ENCODE measurements at places on chromosomes 11 and 22.

DNA sequence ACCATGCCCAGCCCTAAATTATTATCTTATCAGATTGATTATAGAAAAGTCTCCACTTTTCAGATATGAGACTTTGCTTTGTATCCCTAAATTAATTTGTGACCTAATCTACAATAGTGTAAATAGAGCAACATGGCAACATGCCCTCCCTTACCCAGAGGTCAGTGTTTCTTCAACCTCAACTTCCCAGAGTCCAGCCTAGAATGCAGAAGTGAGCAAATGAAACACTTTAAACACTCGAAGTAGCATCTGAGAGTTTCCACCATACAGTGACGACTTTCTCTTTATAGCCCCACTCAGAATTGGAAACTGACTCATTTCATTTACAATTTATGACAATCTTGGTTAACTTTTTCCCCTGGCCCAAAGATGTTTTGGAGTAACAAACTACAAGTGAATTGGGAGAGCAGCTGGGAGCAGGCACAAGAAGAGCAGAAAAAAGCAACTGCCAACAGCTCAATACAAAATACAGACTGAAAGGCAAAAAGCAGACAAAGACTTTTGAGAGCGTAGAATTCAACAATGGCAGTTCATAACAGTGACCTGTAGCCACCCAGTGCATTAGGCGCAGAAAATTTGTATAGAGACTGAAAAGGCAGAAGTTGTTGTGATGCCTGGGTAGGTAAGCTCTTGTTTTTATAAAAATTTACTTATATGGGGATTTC is 10.1 kb upstream of the BLID start:
- no peak for DNase-seq

DNA sequence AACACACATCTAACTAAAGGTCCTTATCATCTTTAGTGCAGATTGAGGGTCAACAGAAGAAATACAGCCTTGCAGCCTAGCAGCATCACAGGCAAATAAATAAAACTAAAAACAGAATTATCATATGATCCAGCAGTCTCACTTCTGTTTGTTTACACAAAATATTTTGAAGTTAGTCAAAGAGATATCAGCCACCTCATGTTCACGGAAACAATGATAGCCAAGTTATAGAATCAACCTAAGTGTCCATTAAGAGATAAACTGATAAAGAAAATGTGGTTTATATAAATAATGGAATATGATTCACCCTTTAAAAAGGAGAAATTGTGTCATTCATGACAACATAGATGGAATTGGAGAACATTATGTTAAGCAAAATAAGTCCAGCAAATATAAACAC is 738.1 kb upstream of the CCDC90B start:
- DNase-seq = peak; percentile 43

- peak; percentile 6 for DNase-seq
These were observed 105.4 kb downstream of the PDE2A start for GRCh38 chr11:72568861-72569260.

GRCh38 chr11:12321217-12321937 is 56.0 kb upstream of the PARVA start:
- no peak for DNase-seq

DNA sequence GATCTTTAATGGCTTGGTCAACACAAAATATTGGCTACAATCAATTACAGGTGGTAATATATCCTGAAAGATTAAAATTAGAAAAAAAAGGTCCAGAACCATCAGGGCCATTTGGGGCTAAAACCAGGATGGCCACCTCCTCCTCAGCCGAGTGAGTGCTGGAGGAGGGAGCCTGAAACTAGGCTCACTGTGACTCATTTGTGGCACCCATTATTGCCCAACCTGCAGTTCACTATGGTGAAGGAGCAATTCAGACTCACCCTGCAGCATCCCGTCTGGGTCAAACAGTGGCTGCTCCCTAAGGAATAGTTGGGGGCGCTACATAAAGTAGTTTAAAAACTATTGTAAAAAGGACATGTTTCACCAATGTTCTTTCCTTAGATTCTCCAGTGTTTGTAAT is 60.7 kb downstream of the GLYATL1 start:
- no peak for DNase-seq

DNA sequence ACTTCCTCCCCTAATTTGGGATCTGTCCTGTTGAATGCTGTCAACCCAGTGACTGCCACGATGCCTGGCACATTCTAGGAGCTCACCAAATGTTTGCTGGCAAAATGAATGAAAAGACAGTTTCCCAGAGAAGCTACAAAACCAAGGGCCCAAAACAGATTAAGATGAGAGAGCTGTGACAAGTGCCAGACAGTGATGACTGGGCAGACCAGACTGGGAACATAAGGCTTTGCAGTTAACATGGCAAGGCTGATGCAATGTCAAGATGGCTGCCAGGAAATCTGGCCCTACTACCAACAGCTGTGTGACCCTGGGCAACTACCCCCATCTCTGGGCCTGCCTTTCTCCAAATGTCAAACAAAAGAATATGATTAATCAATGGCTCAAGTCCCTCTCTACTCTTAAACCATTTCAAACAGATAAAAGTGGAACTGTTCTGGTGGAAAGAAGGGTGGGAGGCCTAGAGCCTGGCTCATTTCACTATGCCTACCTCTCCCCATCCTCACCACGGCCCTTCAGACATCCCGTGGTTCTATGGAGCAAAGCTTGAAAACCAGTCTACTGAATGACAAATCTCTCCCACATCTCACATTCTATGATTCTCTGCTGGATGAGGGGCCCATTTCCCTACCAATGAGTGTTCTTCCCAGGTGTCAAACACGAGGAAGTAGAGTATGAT is 12.8 kb downstream of the AP1B1 start:
- DNase-seq = peak; percentile 24

DNA sequence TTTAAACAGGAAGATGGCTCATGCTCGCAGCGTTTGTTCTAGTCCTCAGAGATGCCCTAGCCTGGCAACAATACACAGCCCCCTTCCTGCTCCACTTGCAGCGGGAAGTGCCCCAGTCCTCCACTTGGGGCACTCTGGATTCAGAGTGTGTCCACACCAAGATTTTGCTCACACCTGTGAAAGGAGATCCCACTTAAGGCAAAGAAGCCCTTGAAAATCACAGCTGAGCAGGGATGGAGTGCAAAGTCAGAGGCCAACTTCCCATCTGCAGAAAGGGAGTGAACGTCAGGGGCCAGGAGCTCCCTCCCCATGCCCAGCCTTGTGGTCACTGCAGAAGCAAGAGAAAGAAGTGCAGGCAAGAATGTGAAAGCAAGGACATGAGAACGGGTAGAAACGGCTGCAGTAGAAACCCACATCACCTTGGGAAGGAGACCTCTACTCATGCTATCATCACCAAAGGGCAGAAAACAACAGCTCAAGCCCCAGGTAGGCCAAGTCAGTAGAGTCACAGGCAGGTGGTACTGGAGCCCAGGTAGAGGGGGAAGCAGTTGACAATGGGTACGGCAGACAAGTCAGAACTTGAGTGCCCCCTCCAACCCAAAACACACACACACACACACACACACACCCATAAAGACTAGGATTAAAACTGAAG is 157.4 kb downstream of the BUD13 start:
- no peak for DNase-seq

DNA sequence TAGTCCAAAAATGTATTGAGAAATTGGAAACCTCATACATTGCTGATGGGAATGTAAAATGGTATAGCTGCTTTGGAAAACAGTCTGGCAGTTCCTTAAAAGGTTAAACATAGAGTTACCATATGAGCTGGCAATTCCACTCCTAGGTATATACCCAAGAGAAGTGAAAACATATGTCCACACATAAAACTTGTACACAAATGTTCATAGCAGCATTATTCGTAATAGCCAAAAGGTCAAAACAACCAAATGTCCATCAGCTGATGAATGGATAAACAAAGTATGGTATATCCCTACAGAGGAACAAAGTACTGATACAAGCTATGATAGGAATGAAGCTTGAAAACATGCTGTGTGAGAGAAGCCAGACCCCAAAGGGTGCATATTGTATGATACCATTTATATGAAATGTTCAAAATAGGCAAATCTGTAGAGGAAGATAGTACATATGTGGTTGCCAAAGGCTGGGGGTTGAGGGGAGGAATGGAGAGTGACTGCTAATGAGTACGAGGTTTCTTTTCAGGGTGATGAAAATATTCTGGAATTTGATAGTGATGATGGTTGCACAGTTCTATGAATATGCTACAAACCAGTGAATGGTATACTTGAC is 85.8 kb downstream of the ZBTB16 start:
- DNase-seq = no peak

DNA sequence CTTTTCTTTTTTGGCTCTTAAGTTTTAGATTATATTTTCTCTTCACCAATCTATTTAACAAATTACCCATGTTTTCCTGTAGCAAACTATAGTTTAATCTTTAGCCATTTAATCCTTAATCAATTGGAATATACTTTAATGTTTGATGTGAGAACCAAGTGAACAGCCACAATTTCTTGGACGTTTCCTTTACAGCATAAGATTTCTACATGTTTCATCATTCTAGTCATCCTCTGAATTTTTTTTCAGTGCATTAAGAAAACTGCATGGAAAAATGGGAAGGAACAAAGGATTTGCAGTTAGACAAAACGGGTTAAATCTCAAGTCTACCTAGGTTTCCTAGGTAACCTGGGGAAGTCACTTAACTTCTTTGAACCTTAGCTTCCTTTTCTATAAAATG is 507.1 kb upstream of the CCDC90B start:
- no peak for DNase-seq

GRCh38 chr11:81869351-81870065 is 864.2 kb downstream of the FAM181B start:
- no peak for DNase-seq

DNA sequence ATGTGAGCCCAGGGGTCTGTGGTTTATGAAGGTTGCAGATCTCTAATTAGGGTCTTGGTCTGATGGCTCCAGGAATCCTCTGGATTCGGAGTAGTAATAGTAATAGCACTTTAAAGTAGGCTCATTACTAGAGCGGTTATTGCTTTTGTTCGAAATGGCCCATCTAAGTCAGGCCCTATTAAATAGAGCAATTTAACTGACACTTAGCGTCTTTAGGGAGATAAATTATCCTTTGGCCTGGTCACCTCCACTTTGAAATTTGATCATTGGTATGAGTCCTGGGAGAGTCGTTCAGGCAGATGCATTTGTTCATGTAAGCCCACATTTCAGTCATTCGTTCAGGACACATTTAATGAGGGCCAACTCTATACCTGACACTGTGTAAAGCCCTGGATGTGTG is 54.8 kb downstream of the LDLRAD3 start:
- DNase-seq = no peak

DNA sequence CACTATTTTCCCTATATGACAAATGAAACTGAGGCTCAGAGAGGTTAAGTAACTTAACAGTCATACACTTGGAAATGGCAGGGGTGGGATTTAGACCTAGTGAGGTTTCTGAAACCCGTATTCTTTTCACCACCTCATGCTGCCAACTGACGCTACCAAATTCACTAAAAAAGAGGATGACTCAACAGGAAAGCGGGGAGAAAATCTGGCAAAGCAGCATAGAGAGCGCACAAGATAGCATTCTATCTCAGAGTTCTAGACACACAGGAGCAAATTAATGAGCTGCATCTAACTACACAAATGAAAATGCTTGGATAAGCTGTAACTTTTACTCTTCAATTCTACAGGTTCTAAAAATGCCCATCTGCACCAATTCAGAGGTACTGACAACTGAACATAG is 136.4 kb downstream of the RBFOX2 start:
- DNase-seq = peak; percentile 59

- DNase-seq = peak; percentile 80
These were observed at the start of gene TMEM132A for GRCh38 chr11:60924110-60924905. Gene TMEM132A, plus strand, starts transcription at chr11:60924460. Its CDS starts 174 bp downstream, at chr11:60924634.

- DNase-seq = no peak
These were observed 8.6 kb upstream of the GNAZ start for GRCh38 chr22:23061471-23062280.

GRCh38 chr11:104992781-104993180 is 24.4 kb upstream of the CASP4 start:
- DNase-seq = no peak

- no peak for DNase-seq
These were observed 117.9 kb downstream of the KCNQ1OT1 start for GRCh38 chr11:2581931-2582350.

DNA sequence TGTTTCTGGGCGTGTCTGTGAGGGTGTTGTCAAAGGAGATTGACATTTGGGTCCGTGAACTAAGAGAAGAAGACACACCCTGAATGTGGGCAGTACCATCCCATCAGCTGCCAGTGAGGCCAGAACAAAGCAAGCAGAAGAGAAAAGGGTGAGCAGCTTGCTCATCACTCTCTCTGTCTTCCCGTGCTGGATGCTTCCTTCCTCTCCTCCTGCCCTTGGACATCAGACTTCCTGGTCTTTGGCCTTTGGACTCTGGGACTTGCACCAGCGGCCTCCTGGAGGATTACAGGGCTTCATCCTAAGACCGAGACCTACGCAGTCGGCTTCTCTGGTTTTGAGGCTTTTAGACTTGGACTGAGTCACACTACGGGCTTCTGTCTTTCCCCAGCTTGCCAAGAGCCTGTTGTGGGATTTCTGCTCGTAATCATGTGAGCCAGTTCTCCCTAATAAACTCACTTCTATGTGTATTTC is 18.8 kb downstream of the APOL2 start:
- peak; percentile 29 for DNase-seq

GRCh38 chr22:20272174-20272573 is 4.1 kb upstream of the RTN4R start:
- DNase-seq = no peak

DNA sequence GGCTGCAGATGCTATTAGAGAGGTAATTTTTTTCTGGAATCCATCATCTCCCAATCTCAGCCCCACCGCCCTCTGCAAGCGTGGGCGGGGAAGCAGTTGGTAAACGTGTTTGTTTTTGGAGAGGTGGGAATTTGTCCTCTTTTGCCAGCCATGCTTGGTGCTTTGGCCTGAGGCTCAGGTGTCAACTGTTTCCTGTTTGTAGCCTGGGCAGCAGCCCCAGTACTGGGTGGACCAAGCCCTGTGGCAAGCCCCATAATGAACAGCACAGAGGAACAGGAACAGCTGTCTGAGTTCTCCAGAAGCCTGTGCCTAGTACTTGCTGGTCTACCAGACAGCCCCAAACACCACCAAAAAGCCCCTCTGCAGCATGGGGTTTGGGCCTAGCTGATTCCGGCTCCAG is 39.6 kb downstream of the POU2F3 start:
- DNase-seq = no peak

DNA sequence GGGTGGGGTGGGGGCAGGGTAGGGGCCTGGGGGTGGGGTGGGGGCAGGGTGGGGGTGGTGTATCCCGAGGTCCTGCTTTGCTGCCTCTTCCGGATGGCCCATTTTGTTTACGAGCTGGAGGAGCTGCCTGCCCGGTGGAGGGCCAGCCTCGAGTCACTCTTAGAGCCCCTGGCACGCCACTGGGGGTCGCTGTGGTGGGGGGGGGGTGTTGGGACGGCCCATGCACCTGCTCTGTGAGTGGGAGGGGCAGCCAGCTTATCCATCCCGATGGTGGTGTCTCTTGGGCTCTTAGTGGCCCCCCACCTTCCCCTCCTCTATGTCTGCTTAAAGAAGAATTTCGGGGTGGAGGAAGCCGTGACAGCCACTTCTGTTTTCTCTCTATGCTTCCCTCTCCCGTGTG is 24.6 kb downstream of the MRGPRD start:
- no peak for DNase-seq

DNA sequence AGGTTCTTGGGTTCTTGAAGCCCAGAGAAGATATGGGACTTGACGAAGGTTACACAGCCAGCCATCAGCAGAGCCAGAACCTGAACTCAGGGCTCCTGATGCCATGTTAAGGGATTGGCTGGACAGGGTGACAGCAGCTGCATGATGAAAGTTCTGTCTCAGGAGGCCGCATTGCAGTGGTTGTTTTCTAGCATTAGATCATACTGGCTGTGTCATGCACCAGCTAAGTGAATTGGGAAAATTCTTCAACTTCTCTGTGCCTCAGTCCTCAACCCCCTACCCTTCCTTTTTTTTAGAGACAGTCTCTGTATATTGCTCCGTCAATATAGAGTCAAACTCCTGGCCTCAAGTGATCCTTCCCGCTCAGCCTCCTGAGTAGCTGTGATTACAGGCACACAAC is 5.4 kb upstream of the LTBP3 start:
- no peak for DNase-seq

Data from mesenchymal stem cell (in vitro differentiated cells and primary cell).